Lung microvascular endothelial cell (primary cell): ENCODE measurements at places on chromosomes 7 and 10.

GRCh38 chr10:99329554-99330346 is 594 bp downstream of the CNNM1 start:
- peak; percentile 14 for DNase-seq

DNA sequence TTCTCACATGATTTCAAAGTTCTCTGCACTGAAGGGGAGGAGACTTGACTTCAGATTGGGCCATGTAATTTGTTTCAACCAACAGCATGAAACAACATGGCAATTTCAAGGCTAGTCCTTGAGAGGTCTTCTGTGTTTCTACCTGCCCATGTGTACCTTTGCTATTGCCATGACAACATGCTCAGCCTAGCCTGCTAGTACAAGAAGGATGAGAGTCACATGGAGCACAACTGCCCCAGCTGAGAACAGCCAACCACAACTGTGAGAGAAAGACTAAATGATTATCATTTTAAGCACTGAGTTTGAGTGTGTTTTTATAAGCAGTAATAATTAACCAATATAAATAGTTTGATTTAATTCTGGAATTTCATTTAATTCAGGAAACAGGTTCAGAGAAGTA is 41.9 kb downstream of the ANKMY2 start:
- DNase-seq, result no peak

DNA sequence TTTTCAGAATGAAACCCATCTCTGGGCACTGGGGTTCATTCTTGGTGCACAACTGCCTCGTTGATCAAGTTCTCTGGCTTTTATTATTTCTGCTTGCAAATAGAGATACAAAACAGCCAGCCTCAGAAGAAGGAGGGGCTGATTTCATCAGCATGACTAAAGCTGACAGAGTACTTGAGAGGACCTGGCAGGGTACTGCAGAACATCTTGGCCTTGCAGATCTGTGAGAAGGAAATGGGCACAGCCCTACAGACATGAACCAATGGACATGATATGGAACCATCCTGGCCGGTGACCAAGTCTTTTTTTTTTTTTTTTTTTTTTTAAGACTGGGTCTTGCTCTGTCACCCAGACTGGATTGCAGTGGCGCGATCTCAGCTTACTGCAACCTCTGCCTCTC is 240.6 kb downstream of the VTI1A start:
- DNase-seq, result peak; percentile 10

DNA sequence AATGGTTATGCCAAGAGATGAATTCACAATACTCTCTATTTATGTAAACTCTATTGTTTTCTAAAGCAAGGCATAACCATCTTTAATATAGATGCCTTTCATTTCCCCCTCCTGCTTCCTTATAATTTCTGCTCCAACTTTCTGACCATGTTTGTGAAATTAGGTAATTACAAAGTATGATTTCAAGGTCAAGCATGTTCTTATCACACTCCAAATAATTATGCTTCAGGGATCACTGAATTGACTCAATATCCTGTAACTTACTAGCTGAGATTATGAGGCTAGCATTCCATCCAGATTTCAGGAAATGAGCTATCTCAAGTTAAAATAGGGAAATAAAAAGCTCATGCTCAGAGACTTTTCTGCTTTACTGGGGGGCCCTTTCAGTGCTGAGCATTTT is 655.9 kb upstream of the IGFBP3 start:
- DNase-seq, result no peak

- DNase-seq, result no peak
Observed at GRCh38 chr7:65554-65953, 126.8 kb upstream of the FAM20C start.

DNA sequence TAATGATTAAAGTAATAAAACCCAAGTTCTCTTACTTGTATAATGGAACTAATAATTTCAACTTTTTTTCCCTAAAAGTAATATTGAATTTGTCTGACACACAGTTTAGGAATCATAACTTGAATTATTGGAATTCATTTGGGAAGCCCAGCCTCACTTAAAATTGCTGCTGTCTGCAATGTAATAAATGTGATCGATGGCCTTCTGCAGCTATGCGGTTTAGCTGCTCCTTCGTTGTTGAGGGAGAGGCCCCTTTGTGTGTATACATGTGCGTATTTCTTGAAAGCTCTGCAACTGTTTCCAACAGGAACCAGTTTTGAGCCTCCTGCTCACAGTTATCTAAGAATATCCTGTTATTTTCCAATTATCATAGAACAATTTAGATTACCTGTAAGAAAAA is 152.5 kb downstream of the AKR1D1 start:
- DNase-seq, result no peak

DNA sequence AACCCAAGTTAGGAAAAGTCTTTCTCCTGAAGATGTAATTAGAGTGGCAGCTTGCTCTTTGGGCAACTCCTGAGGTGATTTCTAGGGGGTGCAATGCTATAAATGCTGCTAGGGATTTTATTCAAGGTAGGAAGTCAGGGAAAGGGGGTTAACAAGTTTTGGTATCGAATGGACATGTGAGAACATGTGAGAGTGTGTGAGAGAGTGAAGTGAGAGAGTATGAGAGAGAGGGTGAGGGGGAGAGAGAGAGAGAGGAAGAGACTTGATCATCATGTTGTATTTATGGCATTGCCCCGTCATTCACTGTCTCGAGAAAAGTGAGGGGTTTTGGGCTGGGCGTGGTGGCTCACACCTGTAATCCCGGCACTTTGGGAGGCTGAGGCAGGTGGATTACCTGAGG is 50.9 kb downstream of the MCU start:
- DNase-seq, result no peak

DNA sequence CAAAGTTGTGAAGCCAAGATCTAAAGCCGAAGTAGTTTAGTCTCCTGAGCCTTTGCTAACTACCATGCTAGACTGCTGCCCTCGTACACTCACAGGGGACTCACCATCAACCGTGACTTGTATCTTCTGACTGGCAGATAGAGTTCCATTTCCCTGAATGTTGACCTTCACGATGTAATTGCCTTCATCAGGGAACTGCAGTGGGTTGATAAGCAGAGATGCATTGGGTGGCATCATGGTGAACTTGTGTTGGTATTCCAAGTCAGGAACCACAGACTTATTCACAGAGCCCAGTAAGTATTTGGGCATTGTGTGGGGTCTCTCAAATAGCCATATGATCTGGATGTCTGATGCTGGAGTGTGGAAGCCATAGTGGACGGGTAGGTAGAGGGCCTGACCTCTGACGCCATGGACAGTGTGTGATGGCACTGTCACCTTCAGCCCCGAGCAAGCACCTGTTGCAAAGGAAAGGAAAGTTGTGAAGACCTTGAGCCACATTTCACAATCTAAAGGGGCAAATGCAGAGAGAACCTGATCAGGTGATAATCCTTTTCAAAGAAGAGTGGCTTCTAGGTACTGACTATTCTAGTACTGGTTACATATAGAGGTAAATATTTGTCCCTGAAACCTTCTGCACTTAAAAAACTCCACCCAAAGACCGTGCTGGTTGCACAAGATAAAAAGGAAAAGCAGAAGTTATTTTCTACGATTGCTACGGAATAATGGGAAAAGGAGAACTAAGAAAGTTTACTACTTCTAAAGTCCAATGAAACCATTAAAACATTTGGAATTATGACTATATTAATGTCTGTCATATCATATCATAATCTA is 7.1 kb downstream of the HEPACAM2 start:
- DNase-seq, result no peak

DNA sequence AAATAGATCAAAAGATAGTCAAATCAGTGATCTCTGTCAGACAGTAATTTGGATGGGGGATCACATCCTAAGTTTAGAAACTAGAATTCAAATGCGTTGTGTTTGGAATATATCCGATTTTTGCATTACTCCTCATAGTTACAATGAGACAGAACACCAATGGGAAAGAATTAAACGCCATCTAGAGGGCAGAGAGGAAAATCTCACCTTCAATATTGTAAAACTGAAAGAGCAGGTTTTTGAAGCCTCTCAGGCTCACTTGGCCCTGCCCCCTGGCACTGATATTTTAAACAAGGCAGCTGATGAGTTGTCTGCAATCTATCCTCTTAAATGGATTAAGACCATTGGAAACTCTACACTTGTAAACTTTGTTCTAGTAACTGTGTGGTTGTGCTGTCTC is 17.7 kb downstream of the FRG2B start:
- peak; percentile 35 for DNase-seq

GRCh38 chr10:45135443-45136198 is 134.9 kb downstream of the ZNF22 start:
- peak; percentile 54 for DNase-seq

DNA sequence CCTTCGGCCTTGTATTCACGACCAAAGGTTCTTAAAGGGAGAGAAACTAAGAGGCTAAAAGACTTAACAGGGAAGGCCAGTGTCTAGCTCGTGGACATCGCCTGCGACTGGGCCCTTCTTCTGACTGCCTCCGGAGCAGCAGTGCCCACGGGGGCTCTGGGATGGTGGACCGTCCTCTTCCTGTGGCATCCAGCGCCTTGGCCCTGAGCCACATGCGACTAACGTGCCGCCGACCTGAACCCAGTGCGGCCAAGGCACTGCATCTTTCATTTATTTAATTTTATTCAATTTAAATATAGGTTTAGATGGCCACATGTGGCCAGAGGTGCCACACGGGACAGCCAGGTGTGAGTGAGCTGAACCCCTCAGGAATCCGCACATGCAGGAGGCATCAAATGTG is 451.7 kb downstream of the PTPRN2 start:
- DNase-seq, result no peak

DNA sequence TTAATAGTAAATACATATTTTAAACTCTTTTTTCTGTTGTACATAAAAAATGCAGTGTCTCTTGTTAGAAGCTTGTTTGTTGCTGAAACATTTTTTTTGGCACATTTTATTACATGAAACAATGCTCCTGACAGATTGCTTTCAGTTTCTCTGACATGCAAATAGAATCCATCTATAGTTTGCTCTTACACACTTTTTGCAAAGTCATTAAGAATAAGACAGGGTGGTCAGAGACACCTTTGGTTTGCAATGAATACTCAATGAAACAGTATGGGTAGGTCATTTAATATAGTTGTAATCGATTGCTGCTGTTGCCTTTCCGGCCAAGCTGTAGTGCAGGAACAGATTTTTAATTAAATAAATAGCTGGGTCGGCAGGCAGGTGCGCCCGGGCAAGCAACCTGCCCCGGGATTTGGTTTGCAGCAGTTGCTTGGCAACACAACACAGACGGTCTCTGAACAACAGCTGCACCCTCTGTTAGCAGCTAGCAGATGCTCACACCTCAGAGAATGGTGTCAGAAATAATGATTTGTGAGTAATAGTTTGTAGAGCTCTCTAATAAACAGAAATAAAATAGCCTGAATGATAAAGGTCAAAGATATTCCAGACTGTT is 115.7 kb upstream of the CACNA2D1 start:
- DNase-seq, result peak; percentile 72

- DNase-seq, result no peak
Observed at GRCh38 chr7:26593896-26594295, 270.5 kb downstream of the SKAP2 start.

DNA sequence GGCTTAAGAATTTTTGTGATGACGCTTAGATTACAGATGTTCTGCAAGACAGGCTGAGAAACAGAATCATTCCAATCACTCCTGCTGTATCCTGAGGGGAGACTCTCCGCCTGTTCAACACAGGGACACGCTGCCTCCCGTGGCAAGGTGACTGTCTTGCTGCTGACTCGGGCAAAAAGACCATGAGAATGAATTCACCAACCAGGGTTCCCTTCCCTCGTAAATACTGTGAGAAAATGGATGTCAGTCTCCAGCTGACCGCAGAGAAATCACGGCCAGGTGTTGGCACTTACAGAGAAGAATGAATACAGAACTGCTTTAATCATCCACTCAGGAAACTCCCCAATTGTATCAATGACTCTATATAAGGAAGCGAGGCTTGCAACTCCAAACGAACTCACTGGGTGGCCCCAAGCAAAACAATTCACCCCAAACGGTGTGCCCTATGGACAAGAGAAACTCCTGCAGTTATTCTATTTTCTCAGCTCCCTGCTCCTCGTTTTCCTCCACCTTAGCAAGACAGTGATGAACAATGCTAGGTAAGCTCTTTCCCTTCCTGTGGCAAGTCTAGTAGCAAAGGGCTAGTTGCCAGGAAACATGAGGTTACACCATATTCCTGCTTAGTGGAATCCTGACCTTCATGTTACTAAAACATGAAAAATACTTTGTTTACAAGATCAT is 22.8 kb downstream of the GNA12 start:
- peak; percentile 85 for DNase-seq

DNA sequence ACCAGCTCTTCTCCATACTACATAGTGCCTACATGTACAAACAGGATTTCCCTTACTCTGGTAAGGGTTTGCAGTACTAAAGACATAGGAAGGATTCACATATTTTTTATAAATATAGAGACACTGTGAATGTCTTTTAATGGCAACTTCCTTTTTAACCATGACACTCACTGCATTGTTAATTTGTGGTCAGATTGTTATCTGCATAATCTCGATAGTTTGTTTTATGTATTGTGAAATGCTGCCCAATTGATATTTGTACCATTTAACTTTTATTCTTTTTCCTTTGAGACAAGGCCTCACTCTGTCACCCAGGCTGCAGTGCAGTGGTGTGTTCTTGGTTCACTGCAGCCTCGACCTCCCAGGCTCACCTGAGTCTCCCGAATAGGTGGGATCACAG is 39.7 kb downstream of the SP8 start:
- DNase-seq, result no peak

DNA sequence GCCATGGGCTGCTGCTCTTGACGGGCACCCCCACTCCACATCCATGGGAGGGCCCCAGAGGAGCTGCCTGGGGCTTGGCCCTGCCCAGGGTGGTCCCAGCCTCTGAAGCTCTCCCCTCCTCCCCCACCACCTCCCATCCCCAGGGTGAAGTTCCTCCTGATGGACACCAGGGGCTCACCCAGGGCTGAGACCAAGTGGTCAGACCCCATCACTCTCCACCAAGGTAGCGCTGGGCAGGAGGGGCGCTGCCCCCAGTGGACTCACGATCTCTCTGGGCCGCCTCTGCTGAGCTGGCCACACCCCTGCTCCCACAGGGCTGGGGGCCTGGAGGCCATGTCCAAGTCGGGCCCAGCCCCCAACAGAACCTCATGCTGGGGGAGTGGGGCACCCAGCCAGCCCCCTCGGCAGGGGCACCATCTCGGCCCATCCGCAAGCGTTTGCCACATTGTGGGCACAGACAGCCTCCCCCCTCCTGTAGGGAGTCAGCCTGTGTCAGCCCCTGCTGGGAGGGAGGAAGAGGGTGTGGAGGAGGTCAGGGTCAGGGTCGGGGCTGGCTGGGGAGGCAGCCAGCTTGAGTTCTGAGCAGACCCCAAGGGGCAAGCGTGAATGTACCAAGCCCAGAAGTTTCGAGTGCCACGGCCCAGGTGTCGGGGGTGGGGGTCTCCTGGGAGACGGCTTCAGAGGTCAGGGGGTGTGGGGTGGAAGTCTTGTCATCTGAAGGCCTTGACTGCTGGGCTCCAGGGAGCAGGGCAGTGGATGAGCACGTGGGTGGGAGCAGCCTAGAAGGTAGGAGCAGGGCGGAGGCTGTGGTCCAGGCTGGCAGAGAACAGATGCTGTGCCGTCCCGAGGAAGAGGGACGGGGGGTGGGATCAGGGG is 2.8 kb downstream of the UPK3B start:
- peak; percentile 41 for DNase-seq
